ENCODE measurements at places on chromosomes 7 and 10. TPM values are rescaled to one million over a fixed set of nuclear protein-coding genes. Genes with fewer than 3 reads are reported as not detected.

The BMS1 gene
- 23.2 TPM for total RNA-seq

The STK31 gene
- not detected for total RNA-seq

The PON2 gene
- 14.5 TPM for total RNA-seq

The ZC3HAV1L gene
- 1.2 TPM for total RNA-seq

The ORAI2 gene
- total RNA-seq: 4.4 TPM
